HAP-1 (cell line): ENCODE measurements at places on chromosomes 4 and X.
A peak's percentile ranks its signal among the peaks of the same experiment; 100 is the strongest.

DNA sequence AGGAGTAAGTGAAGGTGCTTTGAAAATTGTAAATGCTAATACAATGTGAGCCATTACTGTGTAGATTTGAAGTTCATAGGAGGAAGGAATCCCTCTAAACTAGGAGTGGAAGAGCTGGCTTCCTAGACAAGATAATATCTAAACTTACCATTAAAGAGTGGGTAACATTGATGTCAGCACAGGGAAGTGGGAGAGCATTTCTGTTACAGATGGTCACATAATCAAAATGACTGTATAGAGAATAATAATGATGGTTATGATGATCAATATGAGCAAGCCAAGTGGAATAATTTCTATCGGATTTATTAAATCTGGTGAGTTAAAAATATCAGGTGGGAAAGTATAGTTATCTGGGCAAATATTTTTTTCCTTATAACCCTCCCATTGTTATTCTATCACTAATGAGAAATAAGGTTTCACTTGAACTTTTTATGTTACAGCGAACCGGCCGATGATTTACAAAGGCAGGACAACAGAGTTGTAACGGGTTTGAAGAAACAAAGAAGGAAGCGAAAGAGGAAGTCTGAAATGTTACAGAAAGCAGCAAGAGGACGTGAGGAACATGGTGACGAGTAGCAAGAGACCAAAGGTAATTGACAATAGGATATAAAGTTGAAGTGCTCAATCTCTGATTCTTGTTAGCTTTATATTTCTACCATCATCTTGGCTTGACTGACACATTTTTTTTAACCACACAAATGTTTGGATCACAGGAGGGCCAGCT lies 43.5 kb downstream of the FMR1NB start:
- no peak for DNase-seq

DNA sequence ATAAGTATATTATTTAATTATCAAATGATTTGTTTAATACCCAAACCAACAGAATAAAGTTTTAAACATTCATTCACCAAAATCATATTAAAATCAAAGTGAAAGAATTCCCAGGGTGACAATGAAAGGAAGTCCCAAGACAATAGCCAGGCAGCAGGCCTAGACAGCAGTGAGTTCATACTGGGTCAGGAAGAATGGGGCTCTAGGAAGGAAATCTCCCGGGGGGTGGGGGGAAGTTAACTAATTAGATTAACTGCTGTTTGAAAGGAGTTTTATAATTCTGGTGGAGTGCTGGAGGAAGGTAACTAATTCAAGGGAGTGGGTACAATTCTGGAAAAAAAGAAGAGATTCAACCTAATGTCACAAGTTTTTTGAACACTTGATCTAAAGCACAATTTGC lies 104.1 kb downstream of the ZAR1 start:
- peak; percentile 63 for DNase-seq

DNA sequence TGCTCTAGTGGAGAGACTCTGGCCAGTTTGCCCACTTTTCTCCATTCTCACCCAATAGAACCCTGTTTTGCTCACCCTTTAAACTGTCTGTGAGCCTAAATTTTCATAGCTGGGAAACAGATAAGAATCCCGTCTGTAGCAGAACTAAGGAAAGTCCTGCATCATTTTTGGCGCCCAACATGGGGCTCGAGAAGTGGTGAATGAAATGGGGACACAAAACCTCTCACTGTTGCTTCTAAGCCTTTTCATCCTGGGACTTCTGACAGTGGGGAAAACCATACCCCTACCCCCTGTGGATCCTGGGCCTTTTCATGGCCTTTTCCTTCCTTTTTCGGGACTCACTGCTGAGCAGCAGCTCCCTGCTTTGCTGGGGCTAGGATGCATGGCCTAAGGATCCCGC lies 189.9 kb downstream of the INPP4B start:
- DNase-seq: no peak

DNA sequence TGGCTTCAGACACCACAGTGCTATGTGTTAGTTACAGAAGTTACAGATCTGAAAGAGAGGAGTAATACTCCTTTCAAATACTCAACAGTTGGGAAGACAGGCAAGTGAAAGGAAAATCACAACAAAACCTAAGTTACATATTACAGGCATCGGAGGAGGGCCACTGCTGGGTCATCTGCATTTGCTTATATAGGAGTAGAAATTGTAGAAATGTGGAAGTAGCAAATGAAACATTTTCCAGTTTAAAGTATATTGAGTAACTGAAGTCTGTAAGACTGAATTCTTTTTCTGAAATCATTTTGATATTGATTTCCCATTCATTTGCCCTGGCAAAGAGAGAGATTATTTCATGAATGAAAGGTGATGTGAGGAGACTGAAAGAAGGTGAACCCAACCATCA lies 201.7 kb downstream of the SPRY1 start:
- no peak for DNase-seq

GRCh38 chrX:134144231-134144630 lies 92.8 kb upstream of the CCDC160 start:
- DNase-seq: peak; percentile 36

- no peak for DNase-seq
These were observed 61.3 kb upstream of the TXK start for GRCh38 chr4:48195374-48195773.

GRCh38 chr4:186554539-186554913 lies 841 bp downstream of the MTNR1A start:
- no peak for DNase-seq

GRCh38 chrX:13287816-13288215 lies 32.0 kb downstream of the ATXN3L start:
- no peak for DNase-seq

DNA sequence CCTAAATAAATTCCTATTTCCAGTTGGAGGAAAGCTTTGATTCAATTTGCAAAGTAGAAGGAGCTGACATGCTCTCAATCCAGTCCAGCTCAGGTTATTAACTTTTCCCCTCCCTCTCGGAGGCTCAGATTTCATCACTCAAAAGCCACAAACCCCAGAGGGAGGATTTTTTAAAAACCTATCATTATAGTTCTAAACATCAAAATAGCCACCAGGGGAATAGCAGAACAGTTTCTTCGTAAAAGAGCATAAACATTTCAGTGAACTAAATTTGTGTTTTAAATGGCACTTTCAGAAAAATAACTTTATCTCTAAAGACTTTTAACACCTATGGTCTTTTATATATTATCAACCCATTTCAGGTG lies 8.8 kb downstream of the GPRIN3 start:
- no peak for DNase-seq

GRCh38 chrX:109782994-109783700 lies 50.1 kb upstream of the ACSL4 start:
- DNase-seq: no peak

GRCh38 chr4:33780952-33781791 lies 2463.1 kb downstream of the ARAP2 start:
- DNase-seq: no peak

- no peak for DNase-seq
These were observed 12.3 kb upstream of the TSR2 start for GRCh38 chrX:54427837-54428424.

DNA sequence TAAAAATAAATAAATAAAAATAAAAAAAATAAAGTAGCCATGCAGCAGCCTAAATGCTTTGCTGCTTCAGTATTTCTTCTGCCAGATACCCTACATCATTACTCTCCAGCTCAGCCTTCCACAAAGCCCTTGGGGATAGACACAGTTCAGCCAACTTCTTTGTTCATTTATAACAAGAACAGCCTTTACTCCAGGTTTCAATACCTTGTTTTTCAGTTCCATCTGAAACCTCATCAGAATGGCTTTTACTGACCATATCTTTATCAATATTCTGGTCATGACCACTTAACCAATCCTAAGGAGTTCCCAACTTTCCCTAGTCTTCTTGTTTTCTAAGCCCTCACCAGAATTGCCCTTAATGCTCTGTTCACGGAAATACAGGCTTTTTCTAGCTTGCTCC lies 128.3 kb upstream of the MED14 start:
- no peak for DNase-seq

DNA sequence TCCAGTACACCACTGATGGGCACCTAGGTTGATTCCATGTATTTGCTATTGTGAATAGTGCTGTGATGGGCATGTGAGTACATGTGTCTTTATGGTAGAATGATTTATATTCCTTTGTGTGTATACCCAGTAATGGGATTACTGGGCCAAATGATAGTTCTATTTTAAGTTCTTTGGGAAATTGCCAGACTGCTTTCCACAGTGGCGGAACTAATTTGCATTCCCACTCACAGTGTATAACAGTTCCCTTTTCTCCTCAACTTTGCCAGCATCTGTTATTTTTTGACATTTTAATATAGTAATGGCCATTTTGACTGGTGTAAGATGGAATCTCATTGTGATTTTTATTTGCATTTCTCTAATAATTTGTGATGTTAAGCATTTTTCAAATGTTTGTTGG lies 25.9 kb downstream of the CC2D2A start:
- DNase-seq: no peak

- no peak for DNase-seq
These were observed 300.3 kb upstream of the IGFBP7 start for GRCh38 chr4:57410331-57411052.

- no peak for DNase-seq
These were observed 17.8 kb downstream of the PDCL2 start for GRCh38 chr4:55574252-55574651.

DNA sequence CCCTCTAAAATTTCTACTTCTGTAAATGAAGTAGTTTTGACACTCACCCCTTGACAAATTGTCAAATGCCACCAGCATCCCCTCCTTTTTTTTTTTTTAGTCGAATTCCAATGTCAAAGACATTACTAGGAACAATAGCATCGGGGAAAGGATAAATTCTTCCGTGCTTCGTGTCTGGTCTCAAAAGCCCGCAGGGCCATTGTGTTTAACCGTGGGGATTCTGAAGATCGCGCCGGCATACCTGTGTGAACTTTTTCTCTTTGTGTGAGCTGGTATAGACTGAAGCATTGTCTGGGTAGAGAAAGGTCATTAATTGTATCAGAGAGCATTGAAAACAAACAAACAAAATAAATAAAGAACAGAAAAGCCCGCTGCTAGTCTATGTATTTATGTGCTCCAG lies 313.9 kb downstream of the ASMT start:
- no peak for DNase-seq

GRCh38 chr4:145879598-145879997 lies 59.0 kb downstream of the ZNF827 start:
- DNase-seq: no peak

DNA sequence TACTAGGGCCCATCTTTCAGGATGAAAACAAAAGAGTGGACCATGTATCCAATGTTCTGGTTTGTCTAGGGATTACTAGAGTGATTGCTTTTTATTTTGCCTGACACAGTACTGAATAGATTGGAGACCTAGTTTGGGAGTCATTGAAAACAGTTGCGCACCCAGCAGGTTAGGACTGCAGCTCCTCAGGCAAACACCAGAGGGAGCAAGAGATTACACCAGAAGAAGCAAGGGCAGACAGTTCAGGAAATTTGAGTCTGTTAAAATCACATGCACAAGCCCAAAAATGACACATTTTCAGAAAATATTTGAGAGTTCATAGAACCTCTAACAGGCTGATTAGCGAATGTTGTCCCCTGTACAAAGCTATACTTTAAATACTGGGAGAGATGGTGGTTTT lies 55.6 kb downstream of the CYLC1 start:
- DNase-seq: peak; percentile 59

DNA sequence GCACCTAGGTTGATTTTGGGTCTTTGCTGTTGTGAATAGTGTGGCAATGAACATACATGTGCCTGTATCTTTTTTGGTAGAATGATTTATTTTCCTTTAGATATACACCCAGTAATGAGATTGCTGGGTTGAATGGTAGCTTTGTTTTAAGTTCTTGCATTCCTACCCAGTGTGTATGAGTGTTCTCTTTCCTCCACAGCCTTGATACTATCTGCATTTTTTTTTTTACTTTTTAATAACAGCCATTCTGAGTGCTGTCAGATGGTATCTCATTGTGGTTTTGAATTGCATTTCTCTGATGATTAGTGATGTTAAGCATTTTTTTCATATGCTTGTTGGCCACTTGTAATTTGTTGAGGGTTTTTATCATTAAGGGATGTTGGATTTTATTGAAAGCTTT lies 351.8 kb upstream of the GNPDA2 start:
- DNase-seq: no peak

DNA sequence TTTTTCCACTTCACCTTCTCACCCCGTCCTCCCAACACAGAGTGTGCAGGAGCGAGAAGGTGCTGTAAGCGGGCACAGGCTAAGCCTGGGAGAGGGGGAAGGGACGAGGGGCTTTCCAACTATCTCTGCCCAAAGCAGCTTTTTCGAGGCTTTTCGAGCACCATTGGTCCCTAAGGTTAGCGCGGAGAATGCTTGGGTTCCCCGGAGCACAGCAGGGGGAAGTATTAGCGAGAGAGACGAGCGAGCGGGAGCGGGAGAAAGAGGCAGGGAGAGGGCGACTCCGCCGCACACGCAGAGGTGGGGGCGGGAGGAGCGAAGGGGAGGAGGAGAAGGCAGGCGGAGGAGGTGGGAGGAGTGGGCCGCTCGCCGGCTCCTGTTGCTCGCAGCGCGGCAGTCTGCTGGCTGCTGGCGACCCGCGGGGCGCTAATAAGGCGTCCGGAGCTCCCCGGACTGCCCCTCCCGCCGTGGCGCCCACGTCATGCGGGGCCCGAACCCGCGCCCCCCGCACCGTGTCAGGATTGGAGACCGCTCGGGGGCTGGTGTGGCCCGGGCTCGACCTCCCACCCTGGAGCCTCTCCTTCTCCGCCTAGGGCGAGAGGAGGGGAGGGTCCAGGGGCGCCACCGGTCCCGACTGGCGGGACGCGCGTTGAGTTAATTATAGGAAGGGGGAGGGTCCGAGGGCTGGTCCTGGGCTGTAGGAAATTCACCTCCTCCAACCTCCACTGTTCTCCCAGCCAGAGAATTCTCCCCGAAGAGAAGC lies at the start of gene ADAMTS3:
Gene ADAMTS3, minus strand, starts transcription at position 263 of the 760 bp plus-strand sequence. CDS start 459 bp downstream, outside the sequence.
- DNase-seq: peak; percentile 79

- no peak for DNase-seq
These were observed 640.6 kb downstream of the SPRY1 start for GRCh38 chr4:124037236-124037635.

DNA sequence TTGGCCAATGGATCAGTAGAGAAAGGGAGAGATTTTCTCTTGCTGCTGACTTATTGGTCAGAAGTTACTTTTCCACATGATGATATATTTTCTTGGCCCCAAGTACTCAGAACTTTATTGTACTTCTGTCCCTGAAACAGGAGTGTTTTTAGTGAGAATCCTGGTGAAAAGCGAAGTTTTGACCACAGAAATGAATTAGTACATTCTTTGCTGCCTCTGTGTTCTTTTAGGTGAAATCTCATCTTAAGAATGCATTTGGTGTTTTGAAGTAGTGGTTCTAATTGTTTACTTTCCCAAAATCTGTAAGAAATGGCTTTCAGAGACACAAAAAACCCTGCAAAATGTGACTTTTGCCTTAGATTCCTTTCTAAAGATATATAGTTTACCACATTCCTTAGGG lies 240.4 kb downstream of the FRMPD4 start:
- no peak for DNase-seq
